ENCODE measurements at places on chromosomes 6 and 20.

DNA sequence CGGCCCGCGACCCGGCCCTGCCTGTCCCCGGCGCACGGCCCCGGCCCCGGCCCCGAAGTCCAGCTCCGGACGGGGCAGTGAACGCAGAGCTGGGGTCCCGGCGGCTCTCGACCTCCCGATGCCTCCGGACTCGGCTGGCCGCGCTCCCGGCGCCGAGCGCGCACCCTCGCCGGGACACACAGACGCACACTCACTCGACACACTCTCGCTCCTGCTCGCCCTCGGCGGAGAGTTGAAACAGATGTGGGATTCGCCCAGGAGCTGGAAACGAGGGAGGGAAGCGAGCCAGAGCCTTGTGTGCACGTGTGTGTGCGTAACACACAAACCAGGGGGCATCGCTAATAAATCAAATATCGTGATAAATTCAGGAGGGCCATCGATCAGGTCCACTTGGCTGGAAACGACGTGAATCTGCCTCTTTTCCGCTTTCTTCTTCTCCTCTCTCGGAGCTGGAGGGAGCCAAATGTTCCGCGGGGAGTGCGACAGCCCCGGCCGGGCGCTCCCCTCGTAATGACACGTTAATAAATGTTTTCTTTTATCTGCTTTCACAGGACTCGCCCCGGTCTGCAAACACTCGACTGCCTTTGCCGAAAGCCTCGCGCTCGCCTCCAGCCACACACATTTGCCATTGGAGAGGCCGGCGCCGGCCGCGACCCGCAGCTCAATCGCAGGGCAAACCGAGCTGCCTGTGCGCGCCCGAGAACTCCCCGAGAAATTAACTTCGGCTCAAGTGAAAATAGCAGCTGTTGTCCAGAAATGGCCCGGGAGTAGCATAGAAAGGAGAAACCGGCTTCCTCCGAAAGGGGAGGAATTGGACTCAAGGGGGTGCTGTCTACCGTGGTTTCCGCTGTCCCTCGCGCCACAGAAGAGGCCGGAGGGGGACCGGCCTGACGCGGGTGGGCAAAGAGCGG is 828 bp upstream of the SULF2 start:
- peak; percentile 85 for DNase-seq

GRCh38 chr20:10861619-10862018 is 187.8 kb upstream of the JAG1 start:
- DNase-seq = peak; percentile 74

- no peak for DNase-seq
These were observed 193.7 kb downstream of the TFAP2A start for GRCh38 chr6:10221178-10221577.

DNA sequence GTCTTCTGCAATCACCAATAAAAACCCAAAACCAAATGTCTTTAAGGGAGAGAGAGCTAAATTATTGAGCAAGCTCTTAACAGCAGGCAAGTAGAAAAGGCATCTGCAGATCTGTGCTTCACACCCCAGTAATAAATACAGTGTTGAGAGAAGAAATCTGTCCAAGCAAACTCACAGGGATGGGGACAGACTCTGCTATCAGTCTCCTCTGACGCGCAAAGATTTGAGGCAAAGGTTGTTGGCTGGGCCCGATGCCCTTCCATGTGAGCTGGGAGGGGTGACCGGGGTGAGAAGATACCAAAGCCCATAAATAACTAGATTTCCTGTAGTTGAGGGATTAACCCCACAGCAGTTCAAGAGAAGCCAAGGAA is 315.2 kb upstream of the SOX4 start:
- DNase-seq = no peak

DNA sequence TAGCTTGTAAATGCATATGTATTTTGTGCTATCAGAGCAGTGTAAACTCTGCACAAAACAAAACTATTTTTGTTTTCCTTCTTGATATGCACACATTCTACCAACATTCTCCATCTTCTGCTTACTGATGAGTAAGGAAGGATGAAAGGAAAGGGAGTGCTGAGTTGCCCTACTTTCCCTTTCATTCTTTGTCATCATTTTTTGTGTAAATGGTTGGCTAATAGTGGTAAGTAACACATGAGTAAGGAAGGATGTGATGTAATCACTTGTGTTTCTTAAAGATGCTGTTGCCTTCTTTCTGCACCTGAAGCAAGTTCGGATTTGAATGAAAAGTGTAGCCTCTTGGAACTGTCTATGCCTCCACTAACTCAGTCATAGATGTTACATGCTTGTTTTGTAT is 4.6 kb upstream of the REV3L start:
- DNase-seq = peak; percentile 73

DNA sequence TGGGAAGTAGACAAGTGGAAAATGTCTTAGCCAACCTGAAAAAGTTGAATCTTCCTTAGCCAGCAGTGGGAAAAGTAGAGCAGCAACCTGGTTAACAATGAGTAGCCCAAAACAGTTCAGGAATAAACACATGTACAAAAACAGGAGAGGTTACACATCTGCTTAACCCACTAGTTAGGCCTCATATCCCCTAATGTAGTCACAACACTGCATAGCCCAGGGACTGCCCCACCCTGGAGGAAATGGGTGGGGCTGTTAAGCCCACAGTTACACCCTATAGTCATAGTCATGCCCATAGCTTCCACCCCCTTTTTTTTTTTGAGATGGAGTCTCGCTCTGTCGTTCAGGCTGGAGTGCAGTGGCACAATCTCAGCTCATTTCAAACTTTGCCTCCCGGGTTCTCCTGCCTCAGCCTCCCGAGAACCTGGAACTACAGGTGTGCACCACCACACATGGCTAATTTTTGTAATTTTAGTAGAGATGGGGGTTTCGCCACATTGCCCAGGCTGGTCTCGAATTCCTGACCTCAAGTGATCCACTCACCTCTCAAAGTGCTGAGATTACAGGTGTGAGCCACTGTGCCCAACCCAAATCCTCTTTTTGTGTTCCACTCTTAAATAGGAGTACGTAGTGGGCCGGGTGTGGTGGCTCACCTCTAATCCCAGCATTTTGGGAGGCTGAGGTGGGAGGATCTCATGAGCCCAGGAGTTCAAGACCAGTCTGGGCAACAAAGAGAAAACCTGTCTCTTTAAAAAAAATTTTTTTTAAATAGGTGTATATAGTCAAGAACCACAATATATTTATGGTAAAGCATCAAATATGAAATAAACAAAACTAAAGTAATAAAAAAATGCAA is 24.5 kb downstream of the ILRUN start:
- DNase-seq = peak; percentile 55
